ENCODE measurements at places on chromosomes 3 and 15. TPM values are rescaled to one million over a fixed set of nuclear protein-coding genes. Genes with fewer than 3 reads are reported as not detected.

- no peak for DNase-seq
Observed at GRCh38 chr3:98920166-98920565, 18.7 kb upstream of the DCBLD2 start.

GRCh38 chr3:190041333-190042041 lies 79.2 kb downstream of the P3H2 start:
- no peak for DNase-seq

Gene FBXO40
- under 0.01 TPM for total RNA-seq

- no peak for DNase-seq
Observed at GRCh38 chr3:28677581-28677980, 329.0 kb upstream of the AZI2 start.

DNA sequence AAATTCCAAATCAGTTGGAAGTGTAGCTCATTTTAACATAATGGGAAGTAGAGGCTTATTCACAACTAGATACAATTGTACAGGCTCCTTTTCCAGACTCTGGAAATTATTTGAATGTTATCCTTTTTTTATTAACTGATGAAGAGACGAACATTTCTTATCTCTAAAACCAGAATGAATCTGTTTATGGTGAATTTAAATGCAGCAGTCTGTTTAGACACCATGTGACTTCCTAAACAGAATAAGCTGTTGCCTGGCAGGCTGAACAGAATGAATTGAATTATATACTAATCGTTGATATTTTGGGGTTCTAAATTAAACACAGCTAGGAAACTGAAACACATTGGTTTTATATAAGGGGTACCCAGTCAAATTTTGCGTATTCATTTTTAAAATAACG lies 4.0 kb downstream of the SEC61A1 start:
- DNase-seq, result no peak

Gene C3orf85
- not detected for total RNA-seq

- DNase-seq, result no peak
Observed at GRCh38 chr3:28521663-28522062, 173.0 kb upstream of the AZI2 start.

DNA sequence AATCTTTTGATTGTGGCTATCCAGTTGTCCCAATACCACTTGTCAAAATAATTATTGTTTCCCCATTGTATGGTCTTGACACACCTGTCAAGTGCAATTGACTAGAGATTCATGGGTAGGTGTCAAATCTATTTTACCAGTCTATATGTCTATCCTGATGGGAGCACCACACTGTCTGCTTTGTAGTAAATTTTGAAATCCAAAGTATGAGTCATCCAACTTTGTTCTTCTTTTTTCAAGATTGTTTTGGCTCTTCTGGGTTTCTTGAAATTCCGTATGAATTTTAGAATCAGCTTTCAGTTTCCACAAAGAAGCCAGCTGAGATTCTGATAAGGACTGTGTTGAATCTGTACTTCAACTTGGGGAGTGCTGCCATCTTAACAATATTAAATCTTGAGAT lies 71.9 kb downstream of the CSNK1G1 start:
- no peak for DNase-seq

- DNase-seq, result no peak
Observed at GRCh38 chr3:115004201-115005140, 142.6 kb downstream of the ZBTB20 start.

DNA sequence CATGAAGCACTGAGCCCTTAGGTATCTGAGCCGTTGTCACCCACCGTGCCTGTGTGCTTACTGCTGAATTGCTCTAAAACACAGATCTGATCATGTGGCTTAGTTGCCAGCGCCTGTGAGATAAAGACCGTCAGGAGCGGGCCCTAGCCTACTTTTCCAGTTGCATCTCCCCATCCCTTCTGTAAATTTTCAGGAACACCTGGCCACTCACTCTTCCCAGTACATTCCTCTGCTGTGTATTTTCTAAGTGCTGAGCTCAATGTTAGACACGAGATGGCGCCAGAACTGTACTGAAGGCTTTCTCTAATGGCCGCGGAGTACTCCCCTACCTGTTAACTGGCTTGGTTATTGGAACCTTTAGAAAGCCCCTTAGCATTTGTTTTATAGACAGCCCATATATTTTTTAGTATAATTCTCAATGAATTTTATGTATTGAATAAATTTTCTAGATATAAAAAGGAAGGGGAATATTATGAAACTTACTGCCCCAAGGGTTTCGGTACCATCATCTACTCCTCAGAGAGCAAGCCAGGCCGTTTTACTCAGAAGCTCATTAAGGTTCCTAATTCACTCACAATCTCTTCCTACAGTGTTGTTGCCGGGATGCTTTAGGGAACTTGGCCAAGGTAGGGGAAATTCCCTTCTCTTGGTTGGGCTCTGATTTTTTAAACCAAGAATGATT lies 16.7 kb upstream of the WNT7A start:
- DNase-seq, result peak; percentile 29

Gene CPNE9
- total RNA-seq, result not detected

- no peak for DNase-seq
Observed at GRCh38 chr3:163491714-163492113, 1586.6 kb downstream of the SI start.

- no peak for DNase-seq
Observed at GRCh38 chr15:96344706-96345559, 14.4 kb downstream of the NR2F2 start.

DNA sequence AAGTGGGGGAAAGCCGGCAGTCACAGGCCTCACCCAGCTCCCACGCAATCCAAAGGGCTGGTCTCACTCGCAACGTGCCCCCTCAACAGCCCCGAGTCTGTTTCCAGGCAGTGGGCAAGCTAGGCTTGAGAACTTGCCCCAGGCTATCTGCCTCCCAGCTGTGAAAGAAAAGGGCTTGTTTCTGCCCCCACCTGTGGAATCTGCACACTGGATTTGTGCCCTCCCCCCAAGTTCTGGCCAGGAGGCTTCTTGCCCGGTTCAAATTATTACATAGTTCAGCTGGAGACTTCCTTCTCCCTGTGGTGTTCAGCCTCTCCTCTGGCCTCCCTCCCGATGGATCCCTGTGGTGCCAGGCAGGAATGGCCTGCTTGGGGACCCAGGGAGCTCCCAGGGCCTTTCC lies 283.9 kb upstream of the LYSMD4 start:
- DNase-seq, result no peak

- no peak for DNase-seq
Observed at GRCh38 chr3:14370720-14371572, 31.5 kb upstream of the SLC6A6 start.

DNA sequence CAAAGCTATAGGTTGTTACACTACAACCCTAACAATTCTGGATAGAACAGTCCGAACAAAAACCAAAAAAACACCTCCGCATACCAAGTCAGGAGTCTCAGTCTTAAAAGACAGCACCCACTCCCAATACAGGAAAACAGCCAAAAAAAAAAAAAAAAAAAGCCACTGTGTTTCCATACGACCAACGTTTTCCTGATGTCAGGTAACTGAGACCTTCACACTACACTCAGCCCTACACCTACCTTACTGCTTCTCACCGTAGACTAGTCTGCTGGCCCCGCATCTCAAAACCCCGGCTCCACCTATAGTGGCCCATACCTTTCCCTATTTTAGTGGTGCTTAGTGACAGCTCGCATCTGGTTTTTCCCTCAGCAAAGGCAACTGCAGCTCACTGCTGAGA lies 339.5 kb upstream of the ADAMTS9 start:
- no peak for DNase-seq

DNA sequence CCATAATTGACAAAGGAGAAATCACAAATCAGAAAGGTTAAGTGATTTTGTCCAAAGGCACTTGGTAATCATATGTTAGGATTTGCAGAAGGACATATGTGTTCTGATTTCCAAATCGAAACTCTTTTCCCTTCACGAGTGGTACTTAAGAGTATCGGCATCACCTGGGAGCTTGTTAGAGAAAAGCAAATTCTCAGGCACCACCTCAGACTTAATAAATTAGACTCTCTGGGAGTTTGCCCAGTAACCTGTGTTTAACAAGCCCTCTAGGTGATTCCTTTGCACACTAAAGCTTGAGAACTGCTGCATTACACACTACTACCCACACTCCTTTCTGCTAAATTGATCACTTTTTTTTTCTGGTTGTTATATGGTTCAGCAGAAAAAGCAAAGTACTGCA lies 116.2 kb downstream of the SERPINI1 start:
- DNase-seq, result no peak

DNA sequence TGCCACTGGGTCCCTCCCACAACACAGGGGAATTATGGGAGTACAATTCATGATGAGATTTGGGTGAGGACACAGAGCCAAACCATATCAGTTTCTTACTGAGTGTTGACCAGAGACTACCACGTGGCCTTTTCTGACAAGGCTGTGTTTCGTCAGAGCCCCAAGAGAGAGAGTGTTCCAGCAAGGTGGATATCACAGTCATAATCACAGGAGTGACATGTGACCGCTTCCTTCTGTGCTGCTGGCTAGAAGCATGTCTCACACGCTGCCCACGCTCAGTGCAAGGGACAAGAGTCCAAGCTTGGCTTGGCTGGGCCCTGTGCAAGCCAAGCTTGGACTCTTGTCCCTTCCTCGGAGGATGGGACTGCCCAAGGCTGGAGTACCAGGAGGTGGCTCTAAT lies 103.2 kb downstream of the GABRG3 start:
- no peak for DNase-seq

DNA sequence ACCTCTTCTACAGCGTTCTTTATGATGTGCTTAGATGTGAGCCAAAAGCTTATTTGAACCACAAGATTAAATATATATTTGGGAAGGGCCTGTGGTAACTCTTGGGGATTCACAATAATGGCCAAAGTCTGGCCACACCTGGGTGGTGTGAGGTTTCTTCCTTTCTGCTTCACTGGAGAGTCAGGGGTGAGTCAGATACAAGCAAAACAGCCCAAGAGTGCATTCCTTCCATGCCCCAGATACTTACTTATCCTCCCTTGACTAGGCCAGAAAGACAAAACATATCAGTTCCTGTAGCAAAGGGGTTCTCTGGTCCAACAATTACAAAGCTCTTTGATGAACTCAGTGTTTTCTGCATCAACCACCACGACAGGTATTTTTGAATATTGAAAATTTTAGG lies 941 bp downstream of the ZBED2 start:
- DNase-seq, result no peak

- DNase-seq, result peak; percentile 19
Observed at GRCh38 chr15:39599871-39600270, 19.0 kb downstream of the THBS1 start.

Gene ACSBG1
- not detected for total RNA-seq

Gene LDHAL6B
- not detected for total RNA-seq

- DNase-seq, result no peak
Observed at GRCh38 chr3:111333642-111334041, 208.4 kb upstream of the CD96 start.

- DNase-seq, result no peak
Observed at GRCh38 chr3:12194209-12194608, 35.5 kb upstream of the TIMP4 start.

- no peak for DNase-seq
Observed at GRCh38 chr15:69570454-69570853, 117.8 kb downstream of the RPLP1 start.

DNA sequence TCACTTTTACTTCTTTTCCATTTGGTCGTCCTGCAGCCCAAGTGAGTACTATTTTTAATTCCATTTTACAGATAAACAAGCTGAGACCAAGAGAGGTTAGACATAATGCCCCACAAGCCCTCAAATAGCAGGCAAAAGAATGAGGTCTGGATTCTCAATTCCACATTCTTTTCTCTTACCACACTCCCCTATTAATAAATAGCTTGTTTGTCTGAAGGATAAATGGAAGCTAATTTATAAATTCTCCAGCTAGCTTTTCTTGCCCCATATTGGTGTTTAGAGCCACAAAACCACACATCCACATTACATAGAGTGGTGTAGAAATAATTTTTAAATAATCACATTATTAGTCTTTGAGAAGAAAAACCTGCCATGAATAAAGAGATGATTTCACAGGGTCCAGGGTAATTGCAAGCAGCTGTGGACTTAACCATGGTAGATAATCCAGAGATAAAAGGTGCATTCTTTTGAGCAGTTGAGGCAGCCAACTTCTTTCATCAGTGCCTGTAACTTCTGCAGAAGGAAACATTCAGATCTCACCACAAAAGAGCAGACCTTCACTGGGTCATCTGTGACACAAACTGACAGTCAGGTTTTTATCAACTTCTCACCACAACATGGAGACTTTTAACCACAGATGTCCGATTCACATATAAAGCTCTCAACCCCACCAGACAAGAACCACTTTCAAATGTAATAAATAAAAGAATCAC lies 313.4 kb upstream of the STT3B start:
- DNase-seq, result no peak

Gene IL17RB
- total RNA-seq, result not detected

- DNase-seq, result no peak
Observed at GRCh38 chr3:117932441-117932840, 1102.2 kb downstream of the IGSF11 start.

DNA sequence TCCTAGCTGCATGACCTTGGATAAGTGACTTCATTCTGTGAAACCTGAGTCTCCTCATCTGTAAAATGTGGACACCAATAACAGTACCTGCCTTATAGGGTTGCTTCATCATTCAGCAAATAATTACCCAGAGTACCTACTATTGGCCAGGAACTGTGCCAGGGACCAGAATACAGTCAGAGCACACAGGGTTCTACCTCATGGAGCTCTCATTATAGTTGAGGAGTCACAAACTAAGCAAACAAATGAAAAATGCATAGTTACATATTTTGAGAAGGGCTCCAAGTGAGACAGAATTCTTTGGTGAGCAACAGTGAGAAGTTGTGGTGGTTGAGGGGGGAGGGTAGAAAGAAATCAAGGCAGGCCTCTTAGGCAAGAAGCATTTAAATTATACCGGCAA lies 308.6 kb upstream of the WNT5A start:
- no peak for DNase-seq

DNA sequence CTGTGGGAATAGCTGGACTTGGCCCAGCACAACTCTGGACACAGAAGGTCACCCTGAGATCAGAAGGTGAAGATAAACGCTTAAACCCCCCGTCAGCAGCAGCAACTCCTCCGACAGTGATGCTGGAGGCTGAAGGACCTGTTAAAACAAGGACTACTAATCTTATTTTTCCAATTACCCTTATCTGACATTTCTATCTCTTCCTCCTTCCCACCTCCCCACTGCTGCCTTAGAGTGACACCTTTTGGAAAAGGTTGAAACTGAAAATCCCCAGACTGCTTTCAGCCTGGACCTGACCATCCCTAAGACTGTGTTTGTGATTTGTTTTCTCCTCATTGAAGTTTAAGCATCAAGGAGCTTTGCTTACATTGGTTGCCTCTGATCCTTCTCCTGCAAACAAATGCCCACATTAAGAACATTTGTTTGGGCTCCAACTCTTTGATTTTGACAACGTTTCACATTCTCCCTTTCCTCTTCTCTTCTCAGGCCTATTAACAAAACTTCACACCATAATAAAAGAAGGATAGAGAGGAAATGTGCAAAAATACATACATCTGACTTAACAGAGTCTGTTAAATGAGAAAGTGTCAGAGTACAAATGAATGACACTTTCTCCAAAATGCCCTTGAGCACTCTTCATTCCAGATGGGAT lies 410.6 kb upstream of the WNT5A start:
- no peak for DNase-seq
